ENCODE measurements at places on chromosomes 1 and 21. TPM values are rescaled to one million over a fixed set of nuclear protein-coding genes. Genes with fewer than 3 reads are reported as not detected.
A peak's percentile ranks its signal among the peaks of the same experiment; 100 is the strongest.

Gene SPATA45
- not detected for total RNA-seq

Gene C2CD4D
- total RNA-seq, result not detected

GRCh38 chr1:35557118-35557610, at the start of gene KIAA0319L:
KIAA0319L (minus strand) TSS chr1:35557403; CDS start chr1:35554491, 2,912 bp downstream.
- peak; percentile 95 for DNase-seq

DNA sequence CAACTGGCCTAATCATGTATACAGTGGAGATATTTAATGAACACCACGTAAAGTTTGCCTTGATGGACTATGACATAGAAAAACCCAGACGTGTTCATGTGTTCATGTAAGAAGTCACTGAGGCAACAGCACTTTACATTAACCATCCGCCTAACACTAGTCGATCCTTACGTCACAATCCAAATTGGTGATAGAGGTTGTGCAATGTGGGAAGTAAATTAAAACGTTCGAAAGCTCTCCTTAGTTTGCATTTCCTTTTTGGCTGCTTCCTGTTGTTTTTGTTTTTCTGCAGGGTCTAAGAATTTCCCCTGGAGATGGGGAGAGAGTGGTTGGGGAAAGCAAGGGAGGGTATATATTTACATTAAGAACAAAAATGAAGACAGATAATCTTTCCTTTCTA, 587.5 kb upstream of the ADGRL2 start:
- DNase-seq, result no peak

DNA sequence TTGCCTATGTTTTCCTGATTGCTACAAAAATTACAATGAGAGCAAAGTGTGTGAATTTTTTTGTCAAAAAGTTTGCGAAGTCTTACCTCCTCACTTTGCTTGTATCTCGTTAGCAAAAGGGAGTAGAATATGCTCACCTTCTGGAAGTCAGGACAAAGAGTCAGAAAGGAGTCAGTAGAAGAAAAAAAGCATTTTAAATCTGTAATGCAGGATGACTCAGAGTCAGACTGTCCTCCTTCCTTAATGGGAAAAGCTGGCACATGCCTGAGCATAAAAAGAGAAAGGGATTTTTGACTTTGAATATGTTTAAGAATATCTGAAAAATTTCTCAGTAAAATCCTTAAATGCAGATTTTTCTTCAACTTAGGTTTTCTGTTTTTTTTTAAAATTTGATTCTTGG, 14.2 kb upstream of the VN1R5 start:
- DNase-seq, result peak; percentile 78
